ENCODE measurements at places on chromosomes 2 and 18. TPM values are rescaled to one million over a fixed set of nuclear protein-coding genes. Genes with fewer than 3 reads are reported as not detected.

GRCh38 chr2:158688721-158689120, 106.4 kb upstream of the DAPL1 start:
- DNase-seq = no peak

DNA sequence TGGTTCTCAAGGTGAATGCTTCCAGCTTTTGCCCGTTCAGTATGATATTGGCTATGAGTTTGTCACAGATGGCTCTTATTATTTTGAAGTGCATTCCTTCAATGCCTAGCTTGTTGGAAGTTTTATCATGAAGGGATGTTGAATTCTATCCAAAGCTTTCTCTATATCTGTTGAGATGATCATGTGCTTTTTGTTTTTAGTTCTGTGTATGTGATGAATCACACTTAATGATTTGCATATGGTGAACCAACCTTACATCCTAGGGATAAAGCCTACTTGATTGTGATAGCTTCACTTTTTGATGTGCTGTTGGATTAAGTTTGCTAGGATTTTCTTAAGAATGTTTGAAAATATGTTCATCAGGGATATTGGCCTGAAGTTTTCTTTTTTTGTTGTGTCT, 112.1 kb downstream of the MBD2 start:
- no peak for DNase-seq

DNA sequence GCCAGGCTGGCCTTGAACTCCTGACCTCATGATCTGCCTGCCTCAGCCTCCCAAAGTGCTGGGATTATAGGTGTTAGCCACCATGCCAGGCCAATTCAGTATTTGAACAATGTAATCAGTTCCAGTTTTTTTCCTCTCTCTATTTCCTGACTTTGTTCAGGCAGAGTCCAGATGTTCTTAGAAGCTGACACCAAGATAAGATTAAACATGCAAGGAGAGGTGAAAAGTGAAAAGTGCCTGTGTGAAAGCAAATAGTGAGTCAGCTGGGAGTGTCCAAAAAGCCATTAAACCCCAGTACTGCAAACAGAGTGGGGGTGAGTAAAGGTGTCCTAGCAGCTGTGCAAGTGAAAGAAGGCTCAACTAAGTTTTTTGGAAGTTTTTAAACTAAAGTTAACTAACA, 231.5 kb downstream of the PTH2R start:
- no peak for DNase-seq

- DNase-seq = no peak
Measured at GRCh38 chr18:46939337-46939963, 22.0 kb downstream of the KATNAL2 start.

- DNase-seq = no peak
Measured at GRCh38 chr2:144215701-144216675, 303.9 kb downstream of the ZEB2 start.

DNA sequence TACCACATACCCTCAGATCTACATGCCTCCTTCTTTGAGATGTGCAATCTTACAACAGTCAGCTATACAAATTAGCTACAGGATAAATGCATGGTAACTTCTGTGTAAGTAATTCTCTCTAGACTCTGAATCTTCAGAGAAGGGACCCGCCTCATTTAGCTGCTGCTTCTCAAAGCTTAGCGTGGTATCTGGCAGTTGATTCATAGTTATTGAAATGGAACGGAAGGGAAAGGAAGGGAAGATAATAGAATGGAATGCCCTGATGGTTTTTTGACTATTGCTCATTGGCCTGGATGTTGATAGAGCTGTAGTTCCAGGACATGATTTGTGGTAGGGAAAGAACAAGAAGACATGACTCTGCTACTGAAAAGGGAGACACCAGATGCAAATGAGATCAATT, 498.1 kb upstream of the CRIM1 start:
- no peak for DNase-seq

DNA sequence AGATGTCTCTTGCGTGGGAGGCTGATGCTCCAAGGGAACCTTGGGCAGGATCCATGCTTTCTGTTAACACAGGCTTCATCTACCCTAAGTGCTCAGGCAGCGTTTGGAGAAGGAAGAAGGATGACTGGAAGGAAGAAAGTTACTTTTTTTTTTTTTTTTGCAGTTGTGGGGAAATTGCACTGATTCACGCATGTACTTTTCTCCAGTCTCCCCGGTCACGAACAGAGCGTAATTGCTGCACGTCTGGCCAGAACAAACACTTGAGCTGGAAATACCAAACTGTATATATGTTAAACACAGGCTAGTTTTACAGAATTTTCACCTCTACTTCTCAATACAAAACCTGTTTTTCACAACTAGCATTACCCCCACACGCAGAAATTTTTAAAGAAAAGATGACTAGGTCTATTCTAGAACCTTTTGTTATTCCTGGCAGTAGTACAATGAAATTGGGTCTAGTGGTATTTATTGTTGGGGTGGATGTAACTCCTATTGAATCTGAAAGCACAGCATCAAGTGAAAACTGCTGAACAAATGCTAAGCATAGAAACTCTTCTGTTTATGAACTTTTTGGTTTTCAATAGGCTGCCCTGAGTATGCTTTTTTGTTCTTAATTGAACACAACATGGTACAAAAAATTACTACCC, 9.3 kb upstream of the SCYGR5 start:
- no peak for DNase-seq

DNA sequence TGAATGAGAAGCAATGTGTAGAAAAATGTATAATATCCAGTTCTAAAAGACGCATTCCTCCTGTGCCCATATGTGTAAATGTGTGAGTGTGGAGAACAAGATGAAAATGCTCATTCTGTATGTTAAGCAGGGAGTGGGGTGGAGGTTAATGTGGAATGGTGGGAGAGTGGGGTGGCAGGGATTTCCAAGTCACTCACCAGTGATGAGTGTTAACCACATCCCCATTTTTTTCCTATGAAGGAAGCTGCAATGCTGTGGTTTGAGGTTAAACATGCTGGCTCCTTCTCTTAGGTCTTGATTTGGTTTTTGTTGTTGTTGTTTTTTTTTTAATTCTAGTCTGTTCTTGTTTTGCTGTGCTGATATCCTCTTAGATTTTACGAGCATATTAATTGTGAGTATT, 169.4 kb downstream of the NEDD4L start:
- no peak for DNase-seq

- no peak for DNase-seq
Measured at GRCh38 chr2:1872602-1873183, 128.4 kb upstream of the PXDN start.

DNA sequence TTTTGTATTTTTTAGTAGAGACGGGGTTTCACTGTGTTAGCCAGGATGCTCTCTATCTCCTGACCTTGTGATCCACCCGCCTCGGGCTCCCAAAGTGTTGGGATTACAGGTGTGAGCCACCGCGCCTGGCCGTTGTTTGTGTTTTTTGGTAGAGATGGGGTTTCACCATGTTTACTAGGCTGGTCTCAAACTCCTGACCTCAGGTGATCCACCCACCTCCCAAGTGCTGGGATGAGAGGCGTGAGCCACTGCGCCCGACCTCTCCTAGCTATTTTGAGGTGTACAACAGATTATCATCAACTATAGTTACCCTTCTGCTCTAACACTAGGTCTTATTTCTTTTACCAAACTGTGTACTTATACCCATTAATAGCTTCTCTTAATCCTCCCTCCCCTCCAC, 28.9 kb upstream of the MRPL33 start:
- no peak for DNase-seq

DNA sequence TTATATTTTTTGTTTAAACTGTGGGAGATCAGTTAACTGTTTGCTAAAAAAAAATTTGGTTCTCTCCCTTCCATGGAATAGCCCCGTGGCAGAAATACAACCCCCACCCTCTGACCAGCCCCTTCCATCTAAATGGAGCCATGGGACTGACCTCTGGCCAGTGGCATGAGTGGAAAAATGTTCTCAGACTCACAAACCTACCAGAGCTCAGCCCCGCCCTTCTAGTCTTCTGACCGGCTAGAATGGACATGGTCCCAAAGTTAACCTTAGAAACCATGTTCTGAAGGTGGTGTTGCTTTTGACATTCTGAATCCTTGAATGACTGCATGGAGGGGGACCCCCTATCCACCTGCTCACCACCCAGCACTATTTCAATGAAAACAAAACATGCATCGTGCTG, 1.3 kb upstream of the CHRNA1 start:
- no peak for DNase-seq

DNA sequence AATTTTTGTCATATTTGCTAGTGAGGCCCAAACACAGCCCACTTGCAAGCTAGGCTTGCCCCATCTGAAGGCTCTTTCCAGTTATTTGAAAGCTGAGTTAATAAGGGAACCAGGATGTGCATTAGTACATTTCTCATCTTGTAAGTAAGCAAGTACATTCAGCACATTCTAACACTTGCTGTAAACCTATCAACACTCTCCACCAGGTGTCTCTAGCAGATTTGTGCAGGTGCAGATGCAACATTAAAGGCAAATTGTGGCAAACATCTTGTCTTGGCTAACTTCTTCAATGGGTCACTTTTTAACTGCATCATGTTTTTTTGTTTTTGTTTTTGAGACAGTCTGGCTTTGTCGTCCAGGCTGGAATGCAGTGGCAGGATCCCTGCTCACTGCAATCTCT, 25.3 kb upstream of the MFSD6 start:
- DNase-seq = no peak

DNA sequence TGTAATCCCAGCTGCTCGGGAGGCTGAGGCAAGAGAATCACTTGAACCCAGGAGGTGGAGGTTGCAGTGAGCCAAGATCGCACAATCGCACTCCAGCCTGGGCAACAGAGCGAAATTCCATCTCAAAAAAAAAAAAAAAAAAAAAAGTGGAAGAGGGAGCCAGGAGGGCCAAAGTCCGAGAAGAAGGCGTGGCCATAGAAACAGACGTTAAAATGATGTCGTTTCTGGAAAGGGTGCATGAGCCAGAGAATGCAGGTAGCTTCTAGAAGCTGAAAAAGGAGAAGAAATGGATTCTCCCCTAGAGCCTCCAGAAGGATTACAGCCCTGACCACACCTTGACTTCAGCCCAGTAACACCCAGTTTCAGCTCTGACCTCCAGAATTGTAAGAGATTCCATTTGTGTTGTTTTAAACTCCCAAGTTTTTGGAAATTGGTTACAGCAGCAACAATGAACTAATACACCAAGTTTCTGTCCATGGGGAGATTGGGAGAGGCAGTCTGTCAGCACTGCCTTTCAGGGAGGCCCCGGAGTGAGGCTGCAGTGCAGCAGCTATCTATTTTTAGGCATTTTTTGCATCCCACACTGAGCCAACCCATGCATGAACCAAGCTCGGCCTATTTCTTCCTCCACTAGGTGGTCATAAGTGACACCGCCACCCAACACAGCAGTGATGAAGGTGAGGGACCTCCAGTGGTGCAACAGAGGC, 14.2 kb upstream of the TRAF3IP1 start:
- no peak for DNase-seq

Gene ARHGEF4
- 2.8 TPM for total RNA-seq

DNA sequence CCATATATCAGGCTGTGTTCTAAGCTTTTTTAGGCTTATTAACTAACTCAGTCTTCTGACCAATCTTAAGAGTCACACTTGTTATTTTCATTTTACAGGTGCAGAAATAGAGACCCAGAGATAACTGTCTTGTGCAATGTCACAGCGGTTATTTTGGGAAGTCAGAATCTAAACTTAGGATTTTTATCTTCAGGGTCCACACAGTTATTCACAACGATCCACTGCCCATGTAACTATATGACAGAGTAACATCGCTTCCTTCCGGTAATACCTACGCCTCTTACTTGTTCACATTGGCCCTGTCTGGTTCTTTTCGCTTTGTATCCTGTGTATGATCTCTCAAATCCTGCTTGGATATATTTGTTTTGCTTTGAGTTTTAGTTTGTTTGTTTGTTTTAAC, 631.7 kb downstream of the LRP1B start:
- no peak for DNase-seq

GRCh38 chr2:61959381-61960293, 54.2 kb downstream of the COMMD1 start:
- DNase-seq = no peak

Gene SLC35G4
- total RNA-seq = not detected

- DNase-seq = no peak
Measured at GRCh38 chr2:47420214-47420613, 17.3 kb downstream of the MSH2 start.

DNA sequence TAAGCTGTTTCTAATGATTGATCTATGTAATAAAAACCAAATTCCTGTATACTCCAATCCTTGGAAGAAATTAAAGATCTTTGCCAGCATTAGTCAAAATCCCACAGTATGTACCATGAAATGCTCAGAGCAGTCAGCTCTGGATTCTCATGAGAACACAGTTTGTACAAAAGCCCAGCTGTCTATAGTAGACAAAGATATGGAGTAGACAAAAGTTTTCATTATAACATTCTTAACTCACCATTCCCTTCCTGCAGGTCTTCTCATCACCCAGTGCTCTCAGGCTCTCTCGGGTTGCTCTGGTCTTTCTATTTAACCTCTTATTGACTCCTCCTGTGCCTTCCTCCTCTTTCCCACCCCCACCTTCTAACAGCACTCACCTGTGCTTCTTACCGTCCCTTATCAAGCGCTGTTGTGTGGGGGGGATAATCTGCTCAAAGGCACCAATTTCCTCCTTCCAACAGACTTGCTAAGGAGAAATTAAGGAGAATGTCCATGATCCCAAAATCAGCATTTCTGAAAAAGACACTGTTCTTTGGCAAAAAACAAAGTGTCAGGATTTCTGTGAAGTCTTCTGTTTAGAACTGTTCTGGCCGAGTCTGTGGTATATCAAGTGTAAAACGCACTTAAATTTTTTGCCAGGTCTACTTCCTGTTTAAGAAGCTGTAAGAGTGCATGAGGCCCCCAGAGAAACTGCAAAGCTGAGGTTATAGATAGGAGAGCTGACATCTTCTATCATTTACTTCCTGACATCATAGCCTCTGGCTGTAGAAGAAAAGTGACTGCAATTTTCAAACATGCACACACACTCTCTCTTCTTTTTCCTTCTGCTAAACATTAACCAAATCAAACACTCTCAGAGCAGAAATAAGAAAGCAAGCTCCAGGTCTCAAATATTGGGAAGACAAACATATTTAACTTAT, 144.1 kb downstream of the EVA1A start:
- no peak for DNase-seq

All from thoracic aorta (tissue), 2 donors.